Urinary bladder (tissue), 4 donors: ENCODE measurements at places on chromosomes 13 and 19. TPM values are rescaled to one million over a fixed set of nuclear protein-coding genes. Genes with fewer than 3 reads are reported as not detected.

The NLRP9 gene
- total RNA-seq, result not detected

The RASGRP4 gene
- total RNA-seq, result 0.95 TPM

The CSNK1G2 gene
- 33.5 TPM for total RNA-seq

The SMAD9 gene
- total RNA-seq, result 47.4 TPM

The PSPN gene
- 1.4 TPM for total RNA-seq

The TNFSF13B gene
- 6.9 TPM for total RNA-seq

The SIGLEC12 gene
- 0.11 TPM for total RNA-seq

The SPPL2B gene
- 26.9 TPM for total RNA-seq

The FLT3LG gene
- total RNA-seq, result 3.4 TPM

The LHB gene
- not detected for total RNA-seq

The GJA3 gene
- 0.21 TPM for total RNA-seq

- DNase-seq, result no peak
Measured at GRCh38 chr19:3576696-3577443, 4.1 kb downstream of the HMG20B start.

DNA sequence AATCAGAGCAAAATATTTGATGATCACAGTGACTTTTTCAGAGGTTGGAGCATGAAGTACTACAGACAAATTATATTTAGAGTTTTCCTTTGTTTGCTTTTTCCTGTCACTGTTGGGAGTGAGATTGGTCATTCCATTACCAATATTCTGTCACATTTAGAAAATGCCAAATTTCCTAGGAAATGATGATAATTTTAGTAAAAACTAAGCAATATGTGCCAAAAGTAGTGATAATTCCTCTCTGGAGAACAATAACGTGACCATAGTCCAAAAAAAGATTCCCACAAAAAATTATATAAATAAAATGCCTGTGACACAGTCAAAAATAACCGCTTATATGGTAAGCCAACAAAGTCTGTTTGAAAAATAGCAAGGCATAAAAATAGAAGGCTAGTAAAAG, 2719.4 kb downstream of the PCDH9 start:
- DNase-seq, result no peak

DNA sequence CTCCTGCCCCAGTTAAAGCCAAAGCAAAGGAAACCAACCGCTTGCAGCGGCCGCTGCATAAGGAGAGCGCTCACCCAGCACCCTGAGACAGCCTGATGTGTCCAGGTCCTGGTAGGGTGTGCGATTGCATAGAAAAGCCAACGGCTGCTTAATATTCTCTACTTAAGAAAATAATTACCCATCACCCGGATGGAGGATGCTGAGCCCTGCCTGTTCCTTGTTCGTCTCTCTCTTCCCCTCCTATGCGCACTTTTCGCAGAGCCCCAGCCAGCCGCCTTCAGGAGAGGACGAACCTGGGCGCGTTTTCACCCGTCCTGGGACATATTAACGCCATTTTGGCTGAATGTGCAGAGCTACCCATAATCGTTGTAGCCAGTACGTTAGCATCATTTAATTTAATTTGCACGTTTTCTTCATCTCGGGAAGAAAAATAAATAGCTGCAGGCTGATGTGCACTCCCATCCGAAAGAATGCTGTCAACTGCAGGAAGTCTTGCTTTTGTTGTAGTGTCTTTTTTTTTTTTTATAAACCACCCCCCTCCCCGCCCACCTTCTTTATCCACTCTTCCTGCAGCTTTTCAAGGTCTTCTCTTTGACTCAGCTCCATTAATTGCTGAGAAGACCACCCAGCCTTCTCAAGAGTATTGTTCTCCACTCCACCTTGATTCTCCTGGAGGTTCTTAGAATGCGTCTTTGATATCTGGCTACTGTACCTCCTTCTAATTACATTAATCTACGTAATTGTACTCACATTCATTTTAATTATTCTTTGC, 214.5 kb downstream of the TEX29 start:
- DNase-seq, result no peak

DNA sequence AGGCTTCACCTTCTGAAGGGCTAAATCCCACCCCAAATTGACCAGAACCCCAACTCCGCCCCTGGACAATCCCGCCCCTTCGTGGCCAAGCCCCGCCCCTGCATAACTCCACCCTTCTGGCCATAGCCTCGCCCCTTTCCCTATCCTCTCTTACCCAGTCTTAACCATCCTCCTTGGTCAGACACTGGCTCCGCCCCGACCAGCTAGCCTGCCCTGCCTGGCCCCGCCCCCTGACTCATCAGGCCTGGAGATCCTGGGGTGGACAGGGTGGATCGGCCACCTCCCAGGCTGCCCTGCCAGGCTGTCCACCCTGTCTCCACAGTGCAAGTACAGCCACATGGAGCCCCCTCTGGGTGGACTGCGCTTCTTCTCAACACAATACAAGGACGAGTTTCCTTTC, 8.0 kb upstream of the ZNF358 start:
- no peak for DNase-seq

GRCh38 chr19:16045171-16045570, 31.1 kb upstream of the TPM4 start:
- DNase-seq, result no peak

DNA sequence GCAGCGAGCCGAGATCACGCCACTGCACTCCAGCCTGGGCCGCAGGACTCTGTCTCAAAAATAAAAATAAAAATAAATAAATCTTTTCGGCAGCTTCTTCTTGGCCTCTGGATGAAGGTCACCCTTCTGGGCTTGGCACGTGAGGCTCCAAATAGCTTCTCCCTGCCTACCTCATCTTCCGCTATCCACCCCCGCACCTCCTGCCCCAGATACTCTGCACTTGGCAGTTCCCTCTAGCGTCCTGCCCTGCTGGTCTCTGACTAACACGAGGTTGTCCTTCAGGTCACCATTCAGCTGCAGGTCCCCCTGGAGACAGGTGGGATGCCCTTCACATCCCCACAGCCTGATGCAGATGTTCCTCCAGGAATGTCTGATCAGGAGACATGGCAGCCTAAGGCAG, 8.5 kb upstream of the CCL25 start:
- no peak for DNase-seq

GRCh38 chr13:93744886-93745285, 518.3 kb downstream of the GPC6 start:
- DNase-seq, result no peak

DNA sequence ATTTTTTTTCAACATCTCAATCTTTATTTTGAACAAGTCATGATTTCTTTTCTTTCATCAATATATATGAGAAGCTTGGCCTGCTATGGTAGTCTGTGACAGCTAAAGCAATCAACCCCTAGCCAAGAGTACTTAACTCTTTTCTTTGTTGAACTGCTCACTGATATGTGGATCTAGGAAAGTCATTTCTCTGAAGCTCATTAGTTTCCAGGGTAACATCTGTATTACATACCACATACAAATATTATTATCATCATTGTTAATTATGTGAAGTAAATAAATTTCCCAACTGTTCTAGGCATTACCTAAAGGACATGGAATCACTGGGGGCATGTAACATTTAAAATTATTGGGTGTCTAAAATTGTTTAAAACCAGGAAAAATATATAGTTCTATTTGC, 267.3 kb downstream of the DCT start:
- no peak for DNase-seq

DNA sequence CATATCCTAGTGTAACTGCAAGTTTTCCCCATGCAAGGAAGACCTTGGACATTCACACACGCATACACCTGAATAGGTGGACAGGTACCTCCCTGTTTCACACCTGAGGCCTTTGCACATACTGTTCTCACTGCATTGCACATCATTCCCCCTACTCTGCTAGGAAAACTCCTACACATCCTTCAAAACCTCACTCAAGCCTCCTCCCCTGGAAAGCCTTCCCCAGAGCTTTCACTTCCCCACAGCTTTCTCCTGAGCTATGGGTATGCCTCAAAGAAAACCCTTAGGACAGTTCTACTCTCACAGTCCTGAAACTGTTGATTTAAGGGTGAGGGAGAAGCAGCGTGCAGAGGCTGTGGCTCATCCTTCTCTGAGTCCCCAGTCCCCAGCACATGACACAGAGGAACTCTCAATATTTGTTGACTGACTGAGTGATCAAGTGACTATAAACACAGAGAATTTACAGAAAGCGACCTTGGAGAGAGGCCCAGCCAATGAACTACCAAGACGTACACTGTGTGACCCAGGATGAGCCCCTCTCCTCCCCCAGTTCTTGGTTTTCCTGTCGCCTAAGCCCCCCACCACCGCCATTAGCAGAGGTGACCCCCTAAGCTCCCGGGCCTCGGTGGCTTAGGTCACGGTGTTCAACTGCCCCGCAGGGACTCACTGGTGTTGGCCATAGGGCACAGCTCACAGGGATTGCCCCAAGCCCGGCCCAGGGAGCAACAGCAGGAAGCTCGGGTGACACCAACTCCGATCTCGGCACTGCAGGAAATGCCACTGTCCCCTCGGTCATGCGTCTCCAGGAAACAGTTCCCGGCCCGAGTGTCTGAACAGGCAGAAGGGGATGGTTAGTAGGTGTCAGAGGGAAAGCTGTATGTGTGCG, 40.6 kb downstream of the FBN3 start:
- no peak for DNase-seq

DNA sequence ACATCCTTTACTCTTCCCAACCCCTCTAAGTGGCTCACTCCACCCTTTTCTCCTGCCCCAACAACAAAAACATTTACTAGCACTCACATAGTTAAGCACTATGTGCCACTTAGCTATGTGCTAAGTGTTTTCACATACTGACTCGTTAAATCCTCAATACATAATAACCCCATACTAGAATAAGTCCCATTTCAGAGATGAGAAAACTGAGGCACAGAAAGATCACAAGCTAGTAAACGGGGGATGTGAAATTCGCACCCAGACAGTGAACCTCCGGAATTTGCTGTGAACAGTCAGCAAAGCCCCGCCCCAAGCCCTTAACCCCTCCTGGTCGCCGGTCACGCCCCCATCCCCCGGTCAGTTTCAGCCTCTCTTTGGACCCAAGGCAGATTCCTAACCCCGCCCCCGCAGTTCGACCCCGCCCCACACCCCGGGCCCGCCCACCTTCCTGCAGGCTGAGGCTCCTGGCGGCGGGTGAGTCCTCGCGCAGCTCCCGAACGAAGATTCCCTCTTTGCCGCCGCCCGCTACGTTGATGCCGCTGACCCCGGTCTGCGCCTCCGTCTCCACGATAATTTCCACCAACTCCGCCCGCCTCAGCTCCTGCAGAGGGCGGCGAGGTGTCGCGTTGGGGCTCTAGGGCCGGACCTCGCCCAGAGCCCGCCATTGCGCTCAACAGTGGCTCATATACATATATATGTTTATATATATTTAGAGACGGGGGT, 9.8 kb downstream of the PRX start:
- peak; percentile 51 for DNase-seq

- no peak for DNase-seq
Measured at GRCh38 chr19:39470724-39471339, 9.8 kb upstream of the TIMM50 start.

- DNase-seq, result peak; percentile 26
Measured at GRCh38 chr13:20902438-20903163, at the start of gene XPO4. Gene XPO4, minus strand, starts transcription at chr13:20902746. Its CDS starts 8 bp downstream, at chr13:20902738.

DNA sequence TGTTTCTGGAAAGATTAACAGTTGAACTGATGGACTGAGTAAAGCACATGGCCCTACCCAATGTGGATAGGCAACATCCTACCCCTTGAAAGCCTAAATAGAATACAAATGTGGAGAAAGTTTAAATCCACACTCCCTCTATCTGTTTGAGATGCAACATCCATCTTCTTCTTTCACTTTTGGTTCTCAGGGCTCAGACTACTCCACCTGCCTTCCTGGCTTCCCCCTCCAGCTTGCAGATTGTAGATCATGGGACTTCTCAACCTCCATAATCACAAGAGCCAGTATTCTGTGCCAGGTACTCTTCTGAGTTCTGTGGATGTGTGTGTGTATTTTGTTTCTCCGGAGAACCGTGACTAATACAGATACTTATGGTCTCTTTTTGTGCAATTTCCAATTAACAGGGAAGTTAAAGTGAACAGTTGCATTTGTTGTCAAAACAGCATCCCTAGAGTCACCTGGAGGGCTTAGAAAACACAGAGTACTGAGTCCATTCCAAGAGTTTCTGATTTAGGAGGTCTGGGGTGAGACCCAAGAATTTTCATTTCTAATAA, 590.3 kb upstream of the MIR17HG start:
- DNase-seq, result no peak

DNA sequence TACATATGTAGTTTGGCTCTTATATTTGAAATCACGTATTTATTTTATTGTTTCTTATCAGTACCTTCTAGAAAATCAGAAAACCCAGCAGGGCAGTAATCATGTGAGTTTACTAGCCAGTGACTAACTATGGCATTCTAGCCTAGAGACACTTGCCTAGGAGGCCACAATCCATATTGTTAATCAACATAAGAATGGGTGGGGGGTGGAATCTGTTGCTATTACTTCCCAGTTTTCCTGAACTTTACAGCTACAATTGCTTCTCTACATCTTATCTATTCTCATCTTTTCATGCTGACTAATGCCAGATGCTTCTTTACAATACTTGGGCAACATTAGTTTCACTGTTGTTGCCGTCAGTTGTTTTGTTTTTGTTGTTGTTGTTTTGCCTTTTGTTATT, 18.7 kb upstream of the ATXN8OS start:
- DNase-seq, result no peak

DNA sequence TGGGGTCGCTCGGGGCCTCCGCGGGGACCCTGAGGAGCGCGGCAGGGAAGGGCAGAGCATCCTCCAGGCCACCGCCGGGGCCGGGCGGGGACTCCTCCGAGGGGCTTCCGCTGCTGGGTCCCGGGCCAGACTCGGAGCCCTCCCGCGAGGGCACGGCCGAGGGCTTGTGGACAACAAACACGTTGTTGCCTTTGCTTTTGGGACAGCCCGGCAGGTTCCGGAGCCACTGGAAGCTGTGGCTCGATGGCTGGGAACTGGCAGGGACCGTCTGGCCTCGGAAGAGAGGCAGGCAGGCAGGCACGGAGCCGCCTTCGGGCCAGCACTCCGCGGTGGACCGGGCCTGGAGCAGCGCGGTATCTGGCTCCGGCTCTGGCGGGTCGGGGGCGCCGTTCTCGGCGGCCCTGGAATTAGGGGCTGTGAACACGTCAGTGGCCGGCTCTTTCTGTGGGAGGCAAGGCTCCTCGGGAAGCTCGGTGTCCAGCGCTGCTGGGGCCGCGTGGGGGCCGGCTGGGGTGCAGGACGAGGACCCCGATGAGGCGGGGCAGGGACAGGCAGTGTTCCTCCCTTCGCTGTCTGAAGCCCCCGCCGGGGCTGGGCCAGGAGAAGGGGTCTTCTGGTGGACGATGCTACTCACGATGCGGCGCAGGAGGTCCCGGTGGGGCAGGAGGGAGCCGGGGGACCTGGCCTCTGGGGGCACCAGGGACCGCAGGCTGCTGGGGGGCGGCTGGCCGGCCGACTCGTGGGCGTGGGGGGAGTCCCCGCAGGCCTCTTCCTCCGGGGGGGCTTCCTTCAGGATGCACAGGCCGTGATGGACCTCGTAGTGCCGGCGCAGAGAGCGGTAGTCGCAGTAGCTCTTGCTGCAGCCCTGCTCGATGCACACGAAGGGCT, 27.6 kb downstream of the ZNF541 start:
- DNase-seq, result no peak

GRCh38 chr13:57815600-57815999, 184.1 kb downstream of the PCDH17 start:
- no peak for DNase-seq

GRCh38 chr13:109998684-109999533, 212.5 kb upstream of the IRS2 start:
- no peak for DNase-seq
